ENCODE measurements at places on chromosomes 6 and 20.

GRCh38 chr6:64539917-64540316, 904.3 kb downstream of the PHF3 start:
- DNase-seq = no peak

DNA sequence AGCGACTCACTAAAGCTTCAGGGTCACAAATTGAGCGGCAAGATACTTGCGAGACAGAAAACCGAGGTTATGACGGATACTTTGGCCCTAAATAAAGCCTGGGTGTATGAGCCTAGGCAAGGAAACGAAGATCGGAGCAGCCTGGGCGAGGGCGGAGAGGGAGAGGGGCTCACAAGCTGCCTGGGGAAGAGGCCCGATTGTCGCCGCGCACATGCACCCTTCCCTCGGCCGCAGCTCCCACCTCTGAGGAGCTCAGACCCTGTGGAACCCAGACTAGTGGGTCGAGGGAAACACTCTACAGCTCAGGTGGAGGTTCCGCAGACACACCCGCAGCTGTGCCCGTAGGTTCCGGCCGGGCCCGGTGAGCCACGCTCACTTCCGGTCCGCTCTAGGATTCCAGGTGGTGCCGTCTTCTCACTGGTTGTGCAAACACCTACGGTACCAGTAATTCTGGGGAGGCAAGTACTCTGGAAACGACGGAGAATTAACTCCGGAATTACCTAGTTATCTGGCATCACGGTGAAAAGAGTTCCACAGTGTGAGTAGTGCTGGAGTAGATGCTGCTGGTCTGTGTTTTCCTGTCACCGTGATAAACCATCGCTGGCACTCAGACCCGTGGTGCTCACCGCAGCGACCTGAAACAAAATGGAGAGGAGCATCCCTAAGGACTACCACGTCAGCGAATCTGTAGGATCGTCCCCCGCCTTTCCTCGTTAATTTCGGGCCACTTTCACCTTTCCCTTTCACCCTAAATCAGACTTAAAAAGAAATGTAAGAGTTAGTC, 61.5 kb downstream of the GPX5 start:
- DNase-seq = peak; percentile 58

DNA sequence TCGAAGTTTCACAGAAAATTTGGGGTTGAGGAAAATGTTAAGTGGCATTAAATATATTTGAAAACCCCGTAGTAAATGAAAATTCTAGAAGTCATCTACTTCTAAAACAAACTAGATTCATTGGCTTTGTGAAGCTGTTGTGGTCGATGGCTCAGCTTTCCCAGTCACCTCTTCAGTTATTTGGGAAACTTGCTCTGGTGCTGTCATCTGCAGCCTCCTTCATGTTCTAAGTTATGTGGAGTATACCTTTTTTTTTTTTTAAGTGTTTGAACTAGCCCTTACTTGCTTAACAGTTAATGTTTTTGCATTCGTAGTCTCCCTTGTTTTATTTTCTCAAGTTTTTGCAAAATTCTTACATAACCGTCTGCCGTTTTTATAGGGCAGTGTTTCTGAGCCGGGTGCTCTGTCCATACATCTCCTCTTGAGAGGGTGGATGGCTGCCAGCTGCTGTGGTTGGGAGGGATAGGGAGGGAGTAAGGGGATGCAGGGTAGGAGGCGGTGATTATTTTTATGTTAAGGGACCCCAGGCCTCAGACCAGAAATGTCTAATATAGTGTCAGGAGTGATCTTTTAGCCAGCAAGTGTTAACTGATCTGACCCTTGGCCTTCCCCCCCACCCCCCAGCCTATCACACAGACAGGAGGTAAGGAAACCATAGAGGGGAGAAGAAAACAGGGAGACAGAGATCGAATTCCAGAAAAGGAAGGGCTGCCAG, 7.1 kb downstream of the RREB1 start:
- DNase-seq = no peak

GRCh38 chr6:136067731-136068341, 182.3 kb downstream of the MTFR2 start:
- no peak for DNase-seq

DNA sequence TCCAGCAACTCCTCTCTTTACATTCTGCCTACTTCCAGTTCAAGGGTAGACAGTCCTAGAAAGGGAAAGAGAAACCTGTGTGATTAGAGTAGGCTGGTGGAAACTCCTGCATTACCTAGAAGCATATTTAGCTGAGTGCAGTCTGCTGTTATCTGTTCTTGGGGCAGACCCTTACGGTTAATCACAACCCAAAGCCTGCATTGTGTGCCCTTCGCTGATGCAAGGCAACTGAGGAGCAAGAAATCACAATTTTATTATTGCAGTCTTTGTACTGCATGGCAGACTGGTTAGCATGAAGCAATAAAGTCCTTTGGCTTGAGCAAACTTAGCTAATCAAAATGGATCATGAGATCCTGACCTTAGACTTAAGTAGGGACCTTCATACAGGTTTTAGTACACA, 1.5 kb upstream of the GOPC start:
- DNase-seq = no peak

- DNase-seq = no peak
These were observed 149.5 kb downstream of the PHACTR3 start for GRCh38 chr20:59753836-59754235.

DNA sequence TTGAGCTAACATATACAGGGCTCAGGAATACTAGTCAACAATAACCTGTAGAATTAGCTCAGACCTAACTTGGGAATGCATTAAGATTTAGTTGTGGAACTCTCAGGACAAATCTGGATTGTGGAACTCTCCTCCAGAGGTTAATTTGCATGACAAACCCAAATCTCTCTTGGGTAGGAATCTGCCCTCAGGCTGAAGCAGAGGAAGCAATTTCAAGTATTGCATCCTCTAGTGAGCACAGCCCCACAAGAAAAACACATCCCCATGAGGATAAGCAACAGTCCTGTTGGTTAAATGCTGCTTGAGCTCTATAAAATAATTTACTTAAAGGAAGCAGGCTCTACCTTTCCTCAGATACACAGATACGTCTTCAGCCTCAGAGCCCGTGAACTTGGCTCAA, 170.9 kb upstream of the STXBP5 start:
- DNase-seq = no peak

DNA sequence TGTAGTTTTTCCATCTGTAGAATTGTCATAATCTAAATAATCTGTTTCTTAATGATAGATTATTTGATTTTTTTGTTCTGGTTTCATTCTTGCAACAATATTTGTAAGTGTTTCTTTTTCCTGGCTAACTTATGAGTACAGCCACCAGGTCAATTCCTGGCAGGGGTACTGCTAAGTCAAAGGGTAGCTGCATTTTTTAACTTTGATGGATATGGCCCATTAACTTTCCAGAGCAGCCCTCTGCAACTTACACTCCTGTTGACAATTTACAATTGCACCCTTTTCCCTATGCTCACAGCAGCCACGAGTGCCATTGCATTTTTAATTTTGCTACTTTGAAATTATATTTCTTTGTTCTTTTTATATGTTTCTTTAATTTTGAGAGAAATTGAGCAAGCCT, 209.3 kb upstream of the CST7 start:
- no peak for DNase-seq

GRCh38 chr6:41191569-41191968, 9.4 kb downstream of the TREML2 start:
- DNase-seq = peak; percentile 41

GRCh38 chr20:13111249-13111911, 102.6 kb downstream of the SPTLC3 start:
- DNase-seq = no peak

- DNase-seq = no peak
These were observed at the start of gene C6orf141 for GRCh38 chr6:49550492-49551077. Gene C6orf141, plus strand, starts transcription at chr6:49550668. Its CDS starts 125 bp downstream, at chr6:49550793.

GRCh38 chr6:56424064-56424463, 176.7 kb upstream of the COL21A1 start:
- no peak for DNase-seq

- no peak for DNase-seq
These were observed 709.9 kb downstream of the TFAP2A start for GRCh38 chr6:9704989-9705388.

GRCh38 chr20:54668271-54669039, 193.1 kb downstream of the DOK5 start:
- no peak for DNase-seq

DNA sequence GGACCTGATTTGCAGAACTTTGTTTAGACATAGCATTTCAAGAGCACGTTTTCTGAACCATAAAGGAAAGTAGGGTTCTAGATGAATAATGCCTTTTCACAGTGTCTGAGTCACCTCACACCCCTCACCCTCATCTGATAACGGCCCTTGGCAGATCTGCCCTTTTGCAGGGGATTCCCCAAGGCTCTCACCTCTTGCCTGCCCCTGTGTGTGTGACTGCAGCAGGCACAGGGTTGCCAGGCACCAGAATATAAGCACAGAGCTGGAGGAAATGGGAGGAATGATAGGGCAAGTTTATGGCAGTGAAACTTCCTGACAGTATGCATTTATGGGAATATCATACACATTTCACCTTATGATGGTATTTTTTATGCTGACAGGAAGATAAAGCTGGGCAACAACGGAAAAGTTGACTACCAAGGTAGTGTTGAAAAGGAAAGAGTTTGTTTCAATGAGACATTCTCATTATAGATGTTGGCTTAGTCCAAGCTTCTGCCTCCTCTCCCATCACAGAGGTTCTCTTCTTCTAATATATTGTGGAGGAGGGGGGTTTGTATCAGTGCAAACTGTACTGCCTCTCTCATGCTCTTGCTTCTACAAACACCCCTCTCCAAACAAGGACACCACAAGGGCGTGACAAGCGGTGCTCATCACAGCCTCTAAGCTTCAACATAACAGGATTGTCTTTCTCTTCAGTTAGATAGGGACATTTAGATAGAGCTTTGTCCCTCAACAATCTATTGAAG, 101.5 kb upstream of the BACH2 start:
- peak; percentile 84 for DNase-seq

GRCh38 chr6:41955412-41955811, 13.8 kb upstream of the CCND3 start:
- DNase-seq = no peak

DNA sequence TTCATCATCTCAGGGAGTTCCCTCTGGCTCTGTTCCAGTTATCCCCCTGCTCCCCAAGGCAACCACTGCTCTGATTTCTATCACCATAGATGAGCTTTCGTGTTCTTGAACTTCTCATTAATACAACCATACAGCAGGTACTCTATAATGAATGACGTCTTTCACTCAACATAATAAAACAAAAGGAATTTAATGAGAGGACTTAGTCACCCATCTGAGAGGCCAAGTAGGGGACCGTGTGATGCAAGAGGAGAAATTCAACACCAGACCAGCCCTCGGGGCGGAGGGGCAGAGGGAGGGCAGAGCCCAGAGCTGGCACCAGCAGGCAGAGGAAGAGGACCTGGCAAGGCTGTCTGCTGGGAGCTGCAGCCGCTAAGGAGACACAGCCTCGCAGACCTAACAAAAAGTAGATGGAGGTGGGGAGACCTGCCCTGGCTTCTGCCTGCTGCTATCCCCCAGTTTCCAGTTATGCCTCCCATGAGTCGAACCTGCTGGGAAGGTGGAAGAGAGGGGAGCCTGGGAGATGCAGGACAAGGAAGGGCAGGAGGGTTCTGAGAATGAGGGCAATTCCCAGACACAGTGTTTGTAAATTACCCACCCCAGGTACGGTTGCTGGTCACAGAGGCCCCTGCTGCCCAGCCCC, 13.8 kb downstream of the CCN5 start:
- no peak for DNase-seq

DNA sequence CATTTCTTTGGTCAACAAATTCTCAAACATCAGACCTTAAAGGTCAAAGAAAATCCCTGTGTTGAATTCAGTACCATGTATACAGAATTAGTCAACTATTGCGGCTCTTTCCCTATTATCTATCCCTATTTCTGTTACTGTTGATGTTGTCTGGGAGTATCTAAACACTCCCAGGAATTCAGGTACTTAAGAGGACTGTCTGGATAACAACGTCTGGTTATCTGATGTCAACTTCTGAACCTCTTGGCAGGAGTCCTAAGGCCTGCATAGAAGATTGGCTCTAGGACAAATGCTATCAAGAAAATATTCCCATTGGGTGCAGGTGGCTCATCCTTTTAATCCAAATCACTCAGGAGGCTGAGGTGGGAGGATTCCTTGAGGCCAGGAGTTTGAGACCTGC, 255.6 kb downstream of the KHDC1L start:
- no peak for DNase-seq

GRCh38 chr6:814378-815347, 121.7 kb upstream of the EXOC2 start:
- no peak for DNase-seq

DNA sequence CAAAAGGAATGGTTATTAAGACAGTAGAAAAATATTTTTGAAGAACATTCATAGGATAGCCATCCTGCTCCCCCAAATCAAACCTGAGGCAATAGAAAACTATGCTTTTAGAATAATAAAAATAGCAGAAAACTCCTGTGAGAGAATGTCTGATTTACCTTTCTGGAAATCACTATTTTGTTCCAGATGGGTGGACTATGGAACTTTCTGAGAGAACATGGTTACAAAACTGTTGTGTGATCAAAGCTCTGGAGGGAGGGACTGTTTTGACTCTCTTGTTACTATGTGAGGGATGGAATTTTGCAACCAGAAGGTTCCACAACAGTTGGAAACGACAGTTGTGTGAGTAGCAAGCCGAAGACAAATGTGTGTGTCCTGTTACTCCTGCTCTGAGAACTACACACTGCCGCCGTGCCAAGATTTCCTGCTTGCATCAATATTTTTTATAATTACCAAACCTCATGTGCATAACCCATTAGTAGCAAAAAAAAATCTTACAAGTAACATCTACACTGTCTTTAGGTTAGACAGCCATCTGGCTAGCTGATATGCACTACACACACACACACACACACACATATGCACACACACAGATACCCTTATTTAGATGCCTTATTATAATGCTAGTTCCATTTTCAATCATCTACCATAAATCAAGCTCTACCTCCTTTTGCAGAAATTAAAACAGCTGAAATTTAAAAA, 11.0 kb upstream of the HIVEP1 start:
- no peak for DNase-seq

DNA sequence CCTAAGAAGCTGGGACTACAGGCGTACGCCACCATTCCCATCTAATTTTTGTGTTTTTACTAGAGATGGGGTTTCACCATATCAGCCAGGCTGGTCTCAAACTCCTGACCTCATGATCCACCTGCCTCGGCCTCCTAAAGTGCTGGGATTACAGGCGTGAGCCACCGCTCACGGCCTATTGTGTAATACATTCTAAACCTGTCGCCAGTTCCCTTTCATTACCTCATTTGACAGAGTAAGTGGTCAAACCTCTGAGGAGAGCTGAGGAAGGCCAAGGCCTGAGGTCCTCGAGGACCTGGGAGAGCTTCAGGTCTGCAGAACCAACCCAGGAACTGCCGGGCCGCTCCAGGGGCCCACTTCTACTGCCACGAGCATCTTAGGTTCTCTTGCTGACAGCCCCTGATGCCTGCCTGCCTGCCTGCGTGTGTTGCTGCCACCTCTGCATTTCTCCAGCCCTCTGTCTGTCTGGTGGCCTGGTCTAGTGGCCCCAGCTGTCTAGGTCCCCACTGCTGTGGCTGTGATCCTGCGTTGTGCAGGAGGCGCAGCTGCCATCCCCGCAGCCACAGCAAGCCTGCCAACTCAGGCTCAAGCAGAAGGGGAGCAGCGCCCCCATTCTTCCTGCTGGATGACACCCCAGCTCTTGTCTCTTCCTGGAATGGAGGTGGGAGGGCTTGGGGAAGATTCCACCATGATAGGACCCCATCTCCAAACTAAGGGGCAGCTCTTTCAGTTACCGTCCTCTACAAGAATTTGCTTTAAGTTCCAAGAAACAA, 45.3 kb downstream of the PRR18 start:
- no peak for DNase-seq
